Effector CD8-positive, alpha-beta T cell (primary cell): ENCODE measurements at places on chromosomes 11 and 22.

DNA sequence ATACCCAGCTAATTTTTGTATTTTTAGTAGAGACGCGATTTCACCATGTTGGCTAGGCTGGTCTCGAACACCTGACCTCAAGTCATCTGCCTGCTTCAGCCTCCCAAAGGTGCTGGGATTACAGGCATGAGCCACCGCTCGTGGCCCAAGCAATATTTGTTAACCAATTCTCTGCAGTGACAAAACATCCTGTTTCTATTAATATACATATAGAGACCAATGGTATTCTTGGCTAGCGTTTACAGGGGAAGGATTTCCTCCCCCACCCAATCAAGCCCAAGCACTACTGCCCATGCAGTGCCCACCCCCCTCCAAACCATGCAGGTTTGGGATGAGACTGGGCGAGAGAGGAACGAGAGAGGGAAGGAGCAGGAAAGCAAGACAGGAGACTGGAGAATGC lies 53.1 kb downstream of the APOL3 start:
- DNase-seq = no peak

DNA sequence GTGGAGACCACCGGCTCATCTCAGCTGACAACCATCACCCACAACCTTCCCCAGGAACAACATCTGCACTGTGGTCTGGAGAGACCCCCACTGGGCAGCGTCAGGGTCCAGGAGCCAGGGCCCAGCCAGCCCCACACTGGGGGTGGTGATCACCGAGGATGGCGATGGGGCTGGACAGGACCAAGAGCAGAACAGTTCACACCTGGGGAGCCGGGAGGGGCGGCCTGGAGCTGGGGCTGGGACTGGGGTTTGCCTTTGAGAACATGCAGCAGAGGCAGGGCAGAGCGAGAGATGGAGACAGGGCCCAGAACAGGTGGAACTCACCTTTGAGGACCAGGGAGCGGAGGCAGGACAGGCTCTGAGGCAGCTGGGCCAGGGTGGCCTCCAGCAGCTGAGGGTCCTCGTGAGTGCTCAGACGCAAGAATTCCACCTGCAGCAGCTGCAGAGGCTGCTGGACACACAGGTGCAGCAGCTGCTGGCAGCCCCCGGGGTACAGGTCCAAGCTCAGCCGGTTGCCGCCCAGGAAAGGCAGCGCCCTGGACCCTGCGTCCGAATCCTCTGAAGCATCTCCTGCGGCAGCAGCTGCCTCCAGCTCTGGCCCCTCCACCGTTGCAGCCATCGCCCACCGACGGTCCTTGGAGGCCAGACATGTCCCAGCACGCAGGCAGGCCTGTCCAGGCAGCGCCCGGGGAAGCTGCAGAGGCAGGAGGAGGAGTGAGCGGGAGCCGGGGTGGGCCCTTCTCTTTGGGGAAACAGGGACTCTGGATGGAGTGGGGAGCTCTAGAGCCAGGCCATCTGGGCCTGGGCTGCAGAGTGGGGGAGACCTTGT lies 1.0 kb downstream of the PIDD1 start:
- DNase-seq = no peak

DNA sequence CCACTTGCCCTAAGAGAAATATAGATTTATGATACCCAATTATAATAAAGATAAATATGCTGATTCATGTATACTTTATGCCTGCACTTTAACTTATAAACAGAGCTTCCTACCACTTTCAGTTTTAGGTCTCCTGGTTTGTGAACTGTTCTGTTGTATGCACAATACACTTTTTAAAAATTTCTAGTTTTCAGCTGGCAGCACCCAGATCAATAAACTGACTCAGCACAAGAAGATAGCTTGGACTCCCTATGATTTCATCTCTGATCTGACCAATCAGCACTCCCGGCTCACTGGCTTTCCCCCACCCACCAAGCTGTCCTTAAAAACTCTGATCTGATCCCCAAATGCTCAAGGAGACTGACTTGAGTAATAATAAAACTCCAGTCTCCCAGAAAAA lies 33.5 kb upstream of the FAM181B start:
- no peak for DNase-seq

DNA sequence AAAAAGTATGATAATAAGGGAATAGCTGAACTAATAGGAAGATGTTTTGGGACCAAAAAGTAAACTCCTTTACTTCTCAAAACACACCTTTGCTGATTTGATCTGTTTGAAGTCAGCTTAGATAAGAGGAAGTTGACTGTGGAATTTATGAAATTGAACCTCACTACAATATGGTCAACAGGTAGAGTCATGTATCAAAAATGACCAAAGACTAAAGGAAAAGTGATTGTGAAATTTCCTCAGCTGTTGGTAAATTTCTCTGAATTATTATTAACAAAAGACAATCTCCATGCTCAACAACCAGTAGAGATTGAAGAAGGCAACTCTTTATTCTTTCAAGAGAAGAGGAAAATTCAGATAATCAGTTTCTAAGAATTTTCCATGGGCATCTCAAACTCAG lies 826.5 kb downstream of the KCNA4 start:
- no peak for DNase-seq

DNA sequence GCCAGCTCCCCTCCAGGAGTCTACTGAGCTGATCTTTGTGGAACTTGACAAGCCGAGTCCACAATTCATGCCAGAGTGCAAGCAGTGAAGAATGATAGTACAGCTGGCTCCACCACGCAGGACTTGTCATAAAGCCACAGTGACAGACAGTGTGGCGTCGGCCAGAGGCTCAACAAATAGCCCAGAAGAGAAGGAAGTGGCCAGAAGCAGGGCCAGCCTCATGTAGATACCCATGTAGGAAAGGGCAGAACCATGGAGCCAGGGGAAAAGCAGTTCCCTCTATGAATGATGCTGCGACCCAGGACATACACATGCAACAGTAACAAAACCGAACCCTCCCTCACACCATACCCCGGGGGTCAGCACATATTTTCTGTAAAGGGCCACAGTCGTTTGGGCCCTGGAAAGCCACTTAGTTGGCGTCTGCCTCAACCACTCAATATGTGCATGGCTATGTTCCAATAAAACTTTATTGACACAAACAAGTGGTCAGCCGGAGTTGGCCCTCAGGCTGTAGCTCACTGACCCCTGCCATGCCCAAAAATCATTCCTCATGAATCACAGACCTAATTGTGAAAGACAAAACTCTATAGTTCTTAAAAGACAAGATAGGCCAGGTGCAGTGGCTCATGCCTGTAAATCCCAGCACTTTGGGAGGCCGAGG lies 161.4 kb downstream of the BRD1 start:
- no peak for DNase-seq

DNA sequence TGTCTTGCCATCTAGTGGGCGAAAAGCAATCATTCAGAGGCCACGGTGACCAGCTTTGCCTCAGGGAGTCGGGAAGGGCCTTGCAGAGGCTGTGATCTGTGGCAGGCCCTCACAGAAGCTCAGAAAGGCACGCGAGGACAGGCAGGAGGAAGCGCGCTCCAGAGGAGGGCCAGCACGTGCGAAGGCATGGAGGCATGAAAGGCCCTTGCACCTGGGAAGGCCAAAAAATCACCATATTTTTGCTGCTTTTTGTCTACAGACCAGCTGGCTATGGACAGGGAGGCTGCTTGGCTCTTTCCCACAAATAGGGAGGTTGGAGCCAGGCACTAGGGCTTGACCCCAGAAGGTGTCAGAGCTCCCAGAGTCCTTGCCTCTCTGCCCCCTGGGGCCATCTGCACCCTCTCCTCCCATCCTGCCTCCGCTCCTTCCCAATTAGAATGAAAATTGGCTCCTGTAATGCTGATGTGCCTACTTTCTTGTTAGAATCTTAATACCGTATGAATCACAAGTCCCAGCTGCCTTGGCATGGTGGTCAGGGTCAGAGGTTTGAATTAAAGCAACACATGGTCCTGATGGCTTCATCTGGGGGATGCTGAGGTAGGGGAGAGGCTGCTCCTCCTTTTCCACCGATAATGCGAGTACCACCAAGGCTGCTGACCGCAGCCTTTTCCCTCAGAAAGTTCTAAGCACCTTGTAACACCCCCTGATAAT lies 69.1 kb downstream of the FEZ1 start:
- DNase-seq = no peak

DNA sequence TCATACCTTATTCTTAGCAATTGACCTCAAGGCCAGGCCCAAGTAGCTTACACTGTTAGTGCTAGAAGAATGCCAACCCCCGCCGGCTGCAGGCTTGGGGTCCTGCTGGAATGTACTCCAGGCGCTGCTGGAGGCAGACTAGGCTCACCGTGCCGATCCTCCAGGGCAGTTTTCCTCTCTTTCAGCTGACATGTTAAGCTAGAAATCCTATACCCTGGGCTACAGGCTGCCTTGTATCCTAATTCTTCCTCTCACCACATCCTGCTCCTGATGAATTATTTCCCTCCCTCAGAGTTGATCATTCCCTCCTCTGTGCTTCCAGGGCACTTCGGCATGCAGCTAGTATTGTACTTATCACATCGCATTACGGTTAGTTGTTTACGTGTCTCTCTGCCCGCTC lies 3.4 kb downstream of the SPTBN2 start:
- no peak for DNase-seq

DNA sequence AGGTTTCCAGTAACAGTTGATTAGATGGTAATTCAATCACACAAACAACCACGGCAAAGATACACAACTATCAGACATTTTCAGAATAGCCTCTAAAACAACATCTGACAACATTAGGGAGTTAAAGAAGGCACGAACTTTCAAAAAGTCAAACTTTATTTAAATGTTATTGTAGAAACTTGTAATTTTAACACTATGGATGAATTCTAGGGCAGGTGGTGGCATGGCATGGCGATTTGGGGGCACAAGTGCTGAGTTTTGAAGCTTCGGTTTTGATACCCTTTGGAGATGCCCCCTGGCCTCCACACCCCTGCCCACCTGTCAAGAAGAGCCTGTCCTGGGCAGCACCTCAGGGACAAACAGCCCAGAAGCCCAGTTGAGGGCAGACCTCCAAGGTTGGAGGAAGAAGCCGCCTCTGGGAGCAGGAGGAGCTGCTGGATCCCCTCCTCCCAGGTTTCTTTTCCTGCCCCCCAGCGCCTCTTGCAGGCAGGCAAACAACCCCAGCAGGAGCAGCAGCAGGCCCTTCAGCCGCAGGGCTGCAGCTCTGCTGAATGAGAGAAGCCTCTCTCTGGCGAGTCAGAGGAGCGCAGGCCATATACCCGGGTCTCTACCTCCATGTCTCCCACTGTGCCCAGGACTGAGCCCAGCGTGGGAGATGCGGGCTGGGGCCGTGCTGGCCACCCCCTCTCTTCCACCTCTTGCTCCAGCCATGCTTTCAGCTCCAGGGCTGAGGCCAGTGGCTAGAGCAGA lies 102.1 kb upstream of the IGLL5 start:
- DNase-seq = no peak

GRCh38 chr11:64331569-64332371 lies 8.2 kb upstream of the CCDC88B start:
- DNase-seq = peak; percentile 38

- no peak for DNase-seq
Observed at GRCh38 chr11:125995313-125995712, 49.5 kb downstream of the VSIG10L2 start.

GRCh38 chr11:94219771-94220170 lies 84.6 kb upstream of the IZUMO1R start:
- no peak for DNase-seq

DNA sequence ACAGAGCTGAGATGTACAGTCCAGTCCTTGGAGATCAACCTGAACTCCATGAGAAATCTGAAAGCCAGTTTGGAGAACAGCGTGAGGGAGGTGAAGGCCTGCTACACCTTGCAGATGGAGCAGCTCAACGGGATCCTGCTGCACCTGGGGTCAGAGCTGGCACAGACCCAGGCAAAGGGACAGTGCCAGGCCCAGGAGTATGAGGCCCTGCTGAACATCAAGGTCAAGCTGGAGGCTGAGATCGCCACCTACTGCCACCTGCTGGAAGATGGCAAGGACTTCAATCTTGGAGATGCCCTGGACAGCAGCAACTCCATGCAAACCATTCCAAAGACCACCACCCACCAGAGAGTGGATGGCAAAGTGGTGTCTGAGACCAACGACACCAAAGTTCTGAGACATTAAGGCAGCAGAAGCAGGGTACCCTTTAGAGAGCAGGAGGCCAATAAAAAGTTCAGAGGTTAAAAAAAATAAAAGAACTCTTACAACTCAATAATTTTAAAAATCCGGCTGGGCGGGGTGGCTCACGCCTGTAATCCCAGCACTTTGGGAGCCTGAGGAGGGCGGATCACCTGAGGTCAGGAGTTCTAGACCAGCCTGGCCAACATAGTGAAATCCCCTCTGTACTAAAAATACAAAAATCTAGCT lies 69.9 kb upstream of the RTL6 start:
- DNase-seq = peak; percentile 11

DNA sequence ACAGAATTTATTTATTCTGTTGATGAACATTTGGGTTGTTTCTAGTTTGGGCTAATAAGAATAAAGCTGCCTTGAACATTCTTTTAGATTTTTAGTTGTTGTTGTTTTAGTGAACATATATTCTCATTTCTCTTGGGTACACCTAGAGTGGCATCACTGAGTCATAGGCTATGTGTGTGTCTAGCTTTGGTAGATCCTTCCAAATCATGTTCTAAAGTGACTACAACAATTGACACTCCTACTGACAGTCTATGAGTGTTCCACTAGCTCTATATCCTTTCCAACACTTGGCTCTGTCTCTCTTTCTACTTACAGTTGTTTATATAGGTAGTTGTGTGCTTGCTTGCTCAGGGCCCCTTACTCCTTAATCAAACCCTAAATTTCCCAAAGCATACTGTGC lies 346.0 kb upstream of the NCAM1 start:
- DNase-seq = no peak

GRCh38 chr11:2451916-2452315 lies 7.1 kb downstream of the KCNQ1 start:
- no peak for DNase-seq
